ENCODE measurements at places on chromosomes 4 and X.

GRCh38 chr4:82885410-82885809 is 5.5 kb downstream of the SEC31A start:
- DNase-seq, result no peak

DNA sequence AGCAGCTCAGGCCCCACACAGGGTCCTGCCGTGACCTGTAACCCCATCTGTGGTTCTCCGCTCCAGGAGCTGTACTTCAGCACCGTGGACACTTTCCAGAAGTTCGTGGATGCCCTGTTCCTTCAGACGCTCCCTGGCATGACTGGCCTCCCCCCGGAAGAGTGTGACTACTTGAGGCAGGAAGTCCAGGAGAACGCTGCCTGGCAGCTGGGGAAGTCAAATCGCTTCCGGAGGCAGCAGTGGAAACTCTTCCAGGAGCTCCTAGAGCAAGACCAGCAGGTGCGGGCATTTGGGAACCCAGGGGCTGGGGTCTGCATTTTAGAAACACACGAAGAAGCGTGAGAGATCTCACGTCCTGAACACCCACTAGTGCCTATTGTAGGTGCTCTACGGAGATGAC is 72.5 kb downstream of the EVC start:
- DNase-seq, result no peak

- DNase-seq, result no peak
These were observed 291.3 kb upstream of the TRAM1L1 start for GRCh38 chr4:117376692-117377091.

GRCh38 chr4:83703752-83704151 is 167.8 kb downstream of the GPAT3 start:
- no peak for DNase-seq

DNA sequence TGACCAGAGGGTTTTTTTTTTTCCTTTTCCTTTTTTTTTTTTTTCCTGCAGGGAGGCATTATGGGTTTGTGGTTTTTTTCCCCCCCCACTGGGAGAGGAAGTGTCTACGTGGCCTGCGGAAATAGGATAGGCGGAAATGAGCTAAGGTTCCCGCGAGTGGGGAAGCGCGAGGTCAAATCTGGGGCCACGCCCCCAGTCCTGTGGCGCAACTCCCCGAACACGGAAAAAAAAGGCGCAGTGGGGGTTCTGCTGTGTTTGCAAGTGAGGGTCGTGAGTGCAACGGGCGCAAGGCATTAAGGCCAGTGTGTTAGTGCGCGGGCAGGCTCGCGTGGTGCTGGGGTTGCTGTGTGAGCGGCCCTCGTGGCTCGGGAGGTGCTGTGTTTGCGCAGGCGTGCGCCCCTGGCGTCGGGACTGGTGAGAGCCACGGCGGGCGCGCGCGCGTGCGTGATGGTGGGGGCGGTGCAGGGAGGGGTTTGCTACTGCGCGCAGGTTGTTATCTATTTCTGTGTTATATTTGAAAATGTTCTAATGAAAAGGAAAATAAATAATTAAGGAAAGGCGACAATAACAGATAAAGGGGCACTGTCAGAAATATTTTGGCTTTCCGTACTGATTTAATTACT is 685 bp upstream of the MORF4L2 start:
- DNase-seq, result peak; percentile 92

GRCh38 chr4:33864290-33864859 is 2379.9 kb downstream of the ARAP2 start:
- no peak for DNase-seq

DNA sequence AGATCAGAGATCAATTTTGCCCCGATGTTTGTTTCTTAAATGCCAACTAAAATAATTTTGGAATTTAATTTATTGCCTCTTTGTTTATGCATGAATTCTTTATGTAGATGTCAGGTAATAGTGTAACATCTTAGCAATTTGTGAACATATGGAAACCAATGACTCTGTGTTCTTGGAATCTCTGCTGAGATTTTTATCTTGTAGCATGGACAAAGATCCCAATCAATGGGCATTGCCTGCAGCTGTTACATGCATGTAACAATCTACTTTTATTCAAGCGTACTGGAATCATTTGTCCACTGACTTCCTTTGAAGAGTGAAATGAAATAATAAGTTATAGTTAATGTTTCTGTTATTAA is 61.6 kb upstream of the ARSJ start:
- no peak for DNase-seq

GRCh38 chr4:185821029-185821419 is 9.0 kb upstream of the SORBS2 start:
- DNase-seq, result no peak

DNA sequence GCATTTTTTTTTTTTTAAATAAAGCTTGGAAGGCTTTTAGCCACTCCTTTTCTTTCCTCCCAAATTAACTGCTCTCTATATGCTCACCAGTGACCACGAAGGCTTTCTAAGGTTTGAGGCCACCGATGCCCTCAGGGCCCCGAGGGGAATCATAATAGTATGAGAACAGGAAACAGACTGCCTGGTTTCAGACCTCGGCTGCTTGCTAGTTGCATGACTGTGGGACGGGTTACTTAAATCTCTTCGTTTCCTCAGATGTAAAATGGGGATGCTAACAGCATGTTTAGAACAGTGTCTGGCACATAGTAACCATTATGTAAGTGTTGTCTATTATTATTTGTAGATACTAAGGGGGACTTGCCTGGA is 3.6 kb downstream of the LINC00632 start:
- no peak for DNase-seq

DNA sequence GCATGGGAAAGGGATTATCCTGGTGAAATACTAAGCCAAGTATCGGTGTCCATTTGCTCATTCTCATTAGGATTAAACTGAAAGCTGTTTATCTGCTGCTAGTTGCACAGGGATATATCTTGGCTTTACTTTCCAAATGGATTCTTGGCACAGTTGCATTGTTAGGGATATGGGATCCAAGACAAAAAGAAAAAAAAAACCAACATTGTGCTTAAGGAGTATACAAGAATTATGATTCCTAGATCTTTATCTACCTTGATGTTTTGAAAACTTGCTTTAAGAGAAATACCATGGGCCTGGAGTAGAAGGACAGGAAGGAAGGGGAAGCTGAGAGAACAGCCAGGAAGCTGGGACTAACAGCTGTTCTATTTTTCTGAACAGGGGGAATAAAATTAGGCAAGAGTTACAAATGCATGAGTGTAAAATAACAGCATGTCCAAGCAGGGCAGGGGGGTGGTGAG is 107.6 kb downstream of the ATXN3L start:
- no peak for DNase-seq

DNA sequence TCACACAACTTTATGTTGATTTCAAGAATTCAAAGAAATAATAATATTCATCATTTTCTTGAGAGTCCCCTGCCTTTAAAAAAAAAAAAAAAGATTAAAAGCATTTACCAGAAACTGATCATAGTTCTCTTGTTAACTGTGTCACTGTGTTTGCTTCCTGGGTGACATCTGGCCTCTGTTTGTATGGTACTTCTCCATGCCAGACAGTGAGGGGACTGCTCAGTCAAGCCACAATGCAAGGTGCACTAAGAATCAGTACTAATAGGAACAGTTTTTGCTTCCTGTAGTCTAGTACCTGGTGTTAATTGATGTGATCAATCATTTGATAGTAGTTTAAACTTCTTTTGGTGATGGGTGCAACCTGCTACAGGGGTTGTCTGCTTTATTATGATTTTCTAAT is 77.5 kb downstream of the PHOX2B start:
- DNase-seq, result no peak

GRCh38 chrX:75131973-75132627 is 24.0 kb downstream of the ABCB7 start:
- DNase-seq, result no peak

DNA sequence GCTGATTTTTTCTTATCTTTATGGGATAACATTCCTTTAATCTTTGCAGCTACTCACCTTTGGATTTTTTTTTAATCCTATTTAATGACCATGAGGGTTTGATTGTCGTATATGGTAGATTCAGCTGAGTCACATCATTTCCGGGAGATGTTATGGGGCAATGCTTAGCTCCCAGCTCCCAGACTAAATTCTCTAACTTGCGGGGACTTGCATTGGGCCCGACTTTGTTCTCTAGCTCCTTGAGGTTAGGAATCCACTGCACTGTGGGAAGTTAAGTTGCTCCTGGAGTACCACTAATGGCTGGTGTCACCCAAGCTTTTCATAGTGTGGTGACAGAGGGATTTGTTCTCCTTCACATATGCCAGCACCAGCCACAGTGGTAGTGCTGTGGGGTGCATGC is 287.4 kb downstream of the TECRL start:
- no peak for DNase-seq

- DNase-seq, result no peak
These were observed 245.1 kb upstream of the SLC7A11 start for GRCh38 chr4:138487230-138487629.

- peak; percentile 93 for DNase-seq
These were observed 76.1 kb upstream of the EMCN start for GRCh38 chr4:100593935-100594334.

- no peak for DNase-seq
These were observed 69.4 kb upstream of the PJA1 start for GRCh38 chrX:69234624-69235023.

- no peak for DNase-seq
These were observed 119.3 kb downstream of the C4orf51 start for GRCh38 chr4:145799223-145799622.

- DNase-seq, result no peak
These were observed 1388.6 kb downstream of the TECRL start for GRCh38 chr4:63020661-63021060.

- DNase-seq, result no peak
These were observed 98.6 kb upstream of the TTC29 start for GRCh38 chr4:147044241-147044640.

- DNase-seq, result peak; percentile 14
These were observed 1.5 kb downstream of the CFAP97 start for GRCh38 chr4:185201977-185202962.
